Activated B cell treated with CpG ODN at 0.5 μM for 24 hours (primary cell): ENCODE measurements at places on chromosomes 4 and X. TPM values are rescaled to one million over a fixed set of nuclear protein-coding genes. Genes with fewer than 3 reads are reported as not detected.

GRCh38 chr4:185117300-185117934 lies 25.6 kb upstream of the SLC25A4 start:
- H3K4me3 ChIP-seq: no peak overlapping the region
- peaks cover 1% of the 10 kb centered on the region for H3K4me1 ChIP-seq
- peaks cover 15% of the 10 kb centered on the region for H3K27me3 ChIP-seq
- no peak overlapping the region for H3K27ac ChIP-seq
- H3K36me3 ChIP-seq: no peaks in the 10 kb centered on the region

DNA sequence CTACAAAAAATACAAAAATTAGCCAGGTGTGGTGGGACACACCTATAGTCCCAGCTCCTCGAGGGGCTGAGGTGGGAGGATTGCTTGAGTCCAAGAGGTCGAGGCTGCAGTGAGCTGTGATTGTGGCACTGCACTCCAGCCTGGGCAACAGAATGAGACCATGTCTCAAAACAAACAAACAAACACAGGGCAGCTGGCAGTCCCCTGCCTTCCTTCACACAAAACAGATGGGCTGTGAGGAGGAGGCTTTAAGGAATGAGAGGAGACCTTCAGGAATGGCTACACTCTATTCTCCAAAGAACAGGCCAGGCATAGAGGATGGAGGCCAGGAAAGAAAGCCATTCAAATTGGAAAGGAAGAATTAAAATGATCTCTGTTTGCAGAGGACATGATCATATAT lies 65.6 kb upstream of the MAML3 start:
- H3K27me3 ChIP-seq: peaks cover 3% of the 10 kb centered on the region
- no peaks in the 10 kb centered on the region for H3K36me3 ChIP-seq
- no peaks in the 10 kb centered on the region for H3K4me1 ChIP-seq

- no peak overlapping the region for H3K27ac ChIP-seq
- no peak for DNase-seq
- H3K4me3 ChIP-seq: no peak overlapping the region
Measured at GRCh38 chr4:184274286-184274951, 56.7 kb upstream of the ENPP6 start.

- no peak overlapping the region for H3K27ac ChIP-seq
- no peak overlapping the region for H3K4me3 ChIP-seq
- no peaks in the 10 kb centered on the region for H3K36me3 ChIP-seq
- H3K4me1 ChIP-seq: peaks cover under 1% of the 10 kb centered on the region
Measured at GRCh38 chrX:134998246-134998645, 7.5 kb downstream of the SMIM10 start.

DNA sequence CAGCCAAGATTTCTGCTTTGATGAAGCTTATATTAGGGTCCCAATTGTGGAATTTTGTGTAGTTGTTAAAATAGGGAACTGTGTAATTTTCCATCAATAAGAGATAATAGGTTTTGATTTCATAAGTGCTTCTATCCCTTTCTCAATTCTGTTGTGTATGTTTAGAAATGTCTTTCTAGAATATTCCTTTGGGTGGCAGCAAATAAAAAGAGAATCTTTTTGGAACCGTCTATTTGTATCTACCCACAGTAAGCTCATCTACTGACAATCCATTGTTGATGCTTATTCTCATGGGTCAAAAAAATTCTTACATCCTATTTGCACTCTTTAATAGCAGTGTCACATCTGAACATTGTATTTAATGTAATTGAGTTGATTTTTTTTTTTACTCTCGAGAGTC lies 61.7 kb downstream of the TMA16 start:
- no peaks in the 10 kb centered on the region for H3K27me3 ChIP-seq
- H3K36me3 ChIP-seq: peaks cover 73% of the 10 kb centered on the region
- no peak for DNase-seq
- peak overlapping the region; percentile 84 for H3K27ac ChIP-seq

DNA sequence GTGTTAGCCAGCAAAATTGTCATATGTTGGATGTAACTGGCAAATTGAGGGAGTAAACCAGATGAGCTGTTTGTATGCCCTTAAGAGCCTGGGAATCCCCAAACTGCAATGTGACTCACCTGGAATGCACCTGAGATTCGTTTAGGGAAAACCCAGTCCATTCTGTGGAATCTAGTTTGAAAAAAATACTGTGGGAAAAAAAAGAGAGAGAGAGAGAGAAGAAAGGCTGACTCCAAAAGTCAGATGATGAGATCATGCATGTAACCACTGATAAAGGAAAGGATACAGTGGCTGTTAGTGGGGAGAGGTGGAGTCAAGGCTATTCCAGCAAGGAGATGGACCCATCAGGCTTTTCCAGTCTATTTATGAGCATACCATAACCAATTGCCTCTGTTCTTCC lies 48.5 kb downstream of the SLC9A7 start:
- H3K4me3 ChIP-seq: peak overlapping the region; percentile 28
- no peak for DNase-seq
- H3K27ac ChIP-seq: peak overlapping the region; percentile 86
- peaks cover 4% of the 10 kb centered on the region for H3K36me3 ChIP-seq
- H3K4me1 ChIP-seq: peaks cover 83% of the 10 kb centered on the region

GRCh38 chrX:21749924-21750323 lies 8.0 kb downstream of the SMPX start:
- no peaks in the 10 kb centered on the region for H3K27me3 ChIP-seq
- H3K4me1 ChIP-seq: no peaks in the 10 kb centered on the region
- no peak overlapping the region for H3K4me3 ChIP-seq
- H3K36me3 ChIP-seq: no peaks in the 10 kb centered on the region

Gene FAM149A
- not detected in 2 replicates for total RNA-seq

Gene XAGE2
- total RNA-seq: not detected in 2 replicates

Gene CSAG3
- not detected in 2 replicates for total RNA-seq

Gene FGF2
- 0.10 and 0.29 TPM in 2 replicates for total RNA-seq
